ENCODE measurements at places on chromosomes 2 and 18.

DNA sequence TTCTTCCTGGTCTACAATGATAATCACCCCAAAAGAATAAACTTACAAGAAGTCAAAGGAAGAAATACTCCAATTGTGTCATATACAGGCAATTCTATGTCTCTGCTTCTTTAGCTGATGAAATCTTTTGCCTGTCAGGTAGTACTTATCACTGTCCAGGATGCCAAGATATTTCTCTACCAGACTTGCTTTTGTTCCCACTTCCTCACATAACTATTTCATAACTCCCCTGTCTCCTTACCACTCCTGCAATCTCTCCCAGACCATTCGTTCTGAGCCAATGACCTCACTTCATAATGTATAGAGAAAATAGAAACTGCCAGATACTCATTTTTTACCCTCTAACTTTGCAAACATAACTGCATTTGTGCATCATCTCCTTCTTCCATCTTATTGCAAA lies 39.1 kb downstream of the HNMT start:
- DNase-seq, result no peak

- no peak for DNase-seq
Observed at GRCh38 chr2:193793914-193794313, 1599.2 kb upstream of the TMEFF2 start.

GRCh38 chr2:219207884-219208740 lies 1.5 kb downstream of the ZFAND2B start:
- no peak for DNase-seq

GRCh38 chr18:80232030-80232429 lies 15.3 kb downstream of the PARD6G start:
- no peak for DNase-seq

DNA sequence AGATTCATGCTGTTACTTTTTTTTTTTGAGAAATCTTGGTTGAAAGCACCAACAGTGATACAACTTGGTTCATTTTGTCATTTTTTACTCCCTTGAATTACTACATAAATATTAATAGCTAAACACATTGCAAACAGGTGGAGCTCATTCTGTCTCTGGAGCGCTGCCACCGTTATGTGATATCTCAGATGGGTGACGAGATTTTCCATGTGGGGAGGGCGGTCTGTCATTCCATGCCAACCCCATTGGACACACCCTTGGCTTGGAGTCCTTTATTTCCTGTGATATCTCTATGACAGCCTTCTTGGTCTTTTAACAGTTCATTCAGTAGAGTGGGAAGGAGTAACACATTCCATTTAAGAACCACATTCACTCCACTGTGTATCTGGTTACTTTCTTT lies 794.8 kb downstream of the SATB2 start:
- no peak for DNase-seq

- DNase-seq, result no peak
Observed at GRCh38 chr2:227152093-227152766, 11.8 kb downstream of the COL4A4 start.

GRCh38 chr2:138105358-138105757 lies 141.1 kb downstream of the HNMT start:
- no peak for DNase-seq

Data from stimulated activated CD4-positive, alpha-beta T cell treated with anti-CD3 and anti-CD28 coated beads, TNF-alpha, amount 100 ng/mL, for 1 hour (primary cell).